Endothelial cell of umbilical vein (primary cell): ENCODE measurements at places on chromosomes 4 and X. TPM values are rescaled to one million over a fixed set of nuclear protein-coding genes. Genes with fewer than 3 reads are reported as not detected.

AWAT2 gene
- 0.20 and 0.21 TPM in 2 replicates for total RNA-seq

GAGE12D gene
- not detected in 2 replicates for total RNA-seq

DCX gene
- not detected in 2 replicates for total RNA-seq

HAND2 gene
- not detected in 2 replicates for total RNA-seq

ATP2B3 gene
- 0.07 and 0.16 TPM in 2 replicates for total RNA-seq

SYN1 gene
- not detected in 2 replicates for total RNA-seq

LUZP4 gene
- not detected in 2 replicates for total RNA-seq

SOWAHD gene
- total RNA-seq: not detected in 2 replicates

AGTR2 gene
- total RNA-seq: not detected in 2 replicates

CYSLTR1 gene
- not detected in 2 replicates for total RNA-seq

XAGE2 gene
- total RNA-seq: not detected in 2 replicates

NDP gene
- total RNA-seq: 0.60 TPM in 1 of 2 replicates, not detected in the other

PPP1R3F gene
- 2.1 and 2.5 TPM in 2 replicates for total RNA-seq

DSPP gene
- not detected in 2 replicates for total RNA-seq

INTS12 gene
- 19.5 and 19.7 TPM in 2 replicates for total RNA-seq

TRIM75 gene
- total RNA-seq: not detected in 2 replicates

NPNT gene
- total RNA-seq: not detected in 2 replicates

CC2D2A gene
- 13.2 and 22.4 TPM in 2 replicates for total RNA-seq

GAGE13 gene
- total RNA-seq: not detected in 2 replicates

FAM184B gene
- total RNA-seq: not detected in 2 replicates

TLR6 gene
- 1.1 and 1.7 TPM in 2 replicates for total RNA-seq

FAAH2 gene
- total RNA-seq: 0.15 and 0.28 TPM in 2 replicates

IL1RAPL1 gene
- total RNA-seq: 1.3 and 1.6 TPM in 2 replicates

GPM6B gene
- total RNA-seq: not detected in 2 replicates

TBC1D8B gene
- 3.9 and 6.6 TPM in 2 replicates for total RNA-seq

LAMTOR3 gene
- total RNA-seq: 25.3 and 29.1 TPM in 2 replicates

PCGF3 gene
- total RNA-seq: 69.2 and 70.2 TPM in 2 replicates

MMRN1 gene
- total RNA-seq: 318 and 414 TPM in 2 replicates

ASB11 gene
- 0.15 TPM in 1 of 2 replicates, not detected in the other for total RNA-seq

ANXA3 gene
- total RNA-seq: 73.8 and 78.4 TPM in 2 replicates

SSX4B gene
- total RNA-seq: not detected in 2 replicates

GPAT3 gene
- 2.1 and 3.1 TPM in 2 replicates for total RNA-seq

GNL3L gene
- 46.0 and 48.0 TPM in 2 replicates for total RNA-seq

BEX5 gene
- total RNA-seq: not detected in 2 replicates

POU4F2 gene
- not detected in 2 replicates for total RNA-seq

UNC5C gene
- 0.44 and 0.53 TPM in 2 replicates for total RNA-seq

MED12 gene
- total RNA-seq: 61.4 and 65.3 TPM in 2 replicates

ADGRL3 gene
- 0.05 TPM in 1 of 2 replicates, not detected in the other for total RNA-seq

MAGIX gene
- total RNA-seq: 0.48 and 0.77 TPM in 2 replicates

ELOVL6 gene
- total RNA-seq: 21.7 and 26.1 TPM in 2 replicates

TBX22 gene
- not detected in 2 replicates for total RNA-seq

ZNF630 gene
- total RNA-seq: 1.5 and 1.6 TPM in 2 replicates

UGT2B17 gene
- not detected in 2 replicates for total RNA-seq

LONRF3 gene
- total RNA-seq: 7.9 and 13.3 TPM in 2 replicates
